ENCODE measurements at places on chromosomes 13 and 19.
A peak's percentile ranks its signal among the peaks of the same experiment; 100 is the strongest.

DNA sequence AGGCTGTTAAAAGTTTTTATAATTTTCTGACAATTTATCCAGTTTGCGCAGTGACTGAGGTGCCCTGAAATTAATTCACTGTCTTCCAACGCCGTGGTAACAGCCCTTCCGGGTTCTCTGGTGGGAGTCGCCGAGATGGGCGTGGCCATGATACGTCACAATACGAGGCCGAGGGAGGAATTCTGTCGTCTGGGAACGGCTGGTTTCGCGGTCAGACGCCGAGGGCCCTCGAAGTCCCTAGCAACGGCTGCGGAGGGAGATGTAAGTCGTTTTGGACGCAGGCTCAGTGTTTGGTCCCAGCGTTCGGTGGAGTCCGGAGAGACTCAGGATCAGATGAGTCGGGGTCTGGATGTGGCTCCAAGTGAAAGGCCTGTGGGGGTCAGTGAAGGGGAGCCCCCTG, 21.7 kb downstream of the ZNF613 start:
- no peak for DNase-seq

GRCh38 chr19:10205636-10206035, 10.9 kb upstream of the DNMT1 start:
- DNase-seq, result no peak

DNA sequence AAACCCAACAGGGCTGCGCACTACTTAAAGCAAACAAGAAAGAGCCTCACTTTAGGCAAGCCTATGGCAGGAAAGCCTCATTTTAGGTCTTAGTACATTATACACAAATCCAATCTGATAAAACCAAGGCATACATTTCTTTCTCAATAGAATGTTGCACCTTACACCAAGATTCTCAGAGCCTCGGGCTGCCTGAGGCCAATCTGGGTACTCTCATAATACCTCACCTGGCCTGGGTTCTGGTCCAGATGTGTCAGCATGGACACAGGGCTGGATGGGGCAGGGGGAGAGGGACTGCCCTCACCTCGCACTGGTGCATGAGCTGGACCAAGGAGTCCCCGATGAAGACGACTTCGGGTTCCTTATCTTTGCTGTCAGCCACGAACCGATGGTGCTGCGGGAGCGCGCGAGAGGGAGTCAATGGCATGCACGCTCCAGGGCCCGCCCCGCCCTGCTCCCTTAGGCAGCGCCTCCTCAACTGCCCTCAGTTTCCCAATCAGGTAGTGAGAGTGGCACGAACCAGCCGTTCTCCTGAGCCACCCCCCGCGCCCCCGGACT, at the start of gene PRR19:
PRR19 (plus strand) TSS at position 487 of the 558 bp plus-strand sequence. CDS start 7,453 bp downstream, outside the sequence.
- peak; percentile 39 for DNase-seq

DNA sequence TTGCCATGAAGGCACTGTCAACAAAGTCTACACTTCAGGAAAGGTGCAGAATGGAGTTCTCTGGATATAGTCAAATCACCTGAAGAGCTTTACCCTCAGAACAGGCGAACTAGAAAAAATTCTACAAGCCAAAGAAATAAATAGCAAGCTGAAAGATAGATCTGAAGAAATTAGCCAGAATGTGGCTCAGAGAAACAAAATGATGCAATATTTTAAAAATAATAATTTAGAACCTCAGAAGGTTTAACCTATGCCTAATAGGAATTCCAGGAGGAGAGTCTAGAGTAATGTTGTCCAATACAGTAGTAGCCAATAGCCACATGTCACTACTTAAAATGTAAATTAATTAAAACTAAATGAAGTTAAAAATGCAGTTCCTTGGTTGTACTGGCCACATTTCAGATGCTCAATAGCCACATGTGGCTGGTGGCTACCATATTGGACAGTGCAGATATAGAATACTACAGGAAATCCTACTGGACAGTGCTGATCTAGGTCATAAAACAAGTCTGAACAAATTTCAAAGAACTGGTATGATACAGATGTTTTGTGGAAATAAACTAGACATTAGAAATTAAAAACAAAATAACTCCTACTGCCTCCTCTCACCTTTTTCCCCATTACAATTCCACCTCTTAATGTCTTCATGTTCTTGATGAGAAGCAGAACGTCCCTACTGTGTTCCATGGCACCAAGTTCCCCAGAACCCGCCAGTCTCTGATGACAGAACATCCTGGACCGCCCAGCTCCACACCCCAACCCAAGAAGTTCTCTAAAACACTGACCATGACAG, 679 bp upstream of the CDADC1 start:
- no peak for DNase-seq

- DNase-seq, result no peak
These were observed 254.1 kb upstream of the RXFP2 start for GRCh38 chr13:31485183-31485582.

- DNase-seq, result no peak
These were observed 76.6 kb downstream of the B3GLCT start for GRCh38 chr13:31276421-31276820.

- no peak for DNase-seq
These were observed 1.8 kb upstream of the MYBPC2 start for GRCh38 chr19:50430888-50431342.

DNA sequence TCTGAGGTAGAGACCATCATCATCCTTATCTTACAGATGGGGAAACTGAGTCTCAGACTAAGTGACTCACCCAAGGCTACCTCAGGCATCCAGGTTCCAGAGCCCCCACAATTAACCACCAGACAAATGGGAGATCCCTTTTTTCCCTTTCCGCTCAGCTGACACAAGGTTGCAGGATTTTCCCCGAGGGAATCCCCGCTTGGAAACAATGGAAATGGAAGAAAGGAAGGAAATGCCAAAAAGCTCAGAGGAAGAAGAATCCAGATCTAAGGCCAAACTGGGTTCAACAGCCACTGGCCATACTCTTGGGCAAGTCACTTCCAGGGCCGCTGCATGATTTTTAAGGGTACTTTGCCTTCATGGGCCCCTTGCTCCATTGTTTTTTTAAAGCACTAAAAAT, 1.6 kb downstream of the ZNF71 start:
- DNase-seq, result no peak

- DNase-seq, result no peak
These were observed 4.3 kb downstream of the ZGLP1 start for GRCh38 chr19:10305139-10305806.

Data from CD4-positive, alpha-beta T cell treated with Interleukin-6 for 4 hours (primary cell).